Activated CD8-positive, alpha-beta memory T cell treated with anti-CD3 and anti-CD28 coated beads, Interleukin-2, amount 50 U/mL, for 4 hours (primary cell): ENCODE measurements at places on chromosomes 11 and 22.

- DNase-seq, result no peak
These were observed 55.7 kb downstream of the RTL6 start for GRCh38 chr22:44442186-44442815.

GRCh38 chr22:19870153-19871022 is 15.7 kb upstream of the GNB1L start:
- no peak for DNase-seq

DNA sequence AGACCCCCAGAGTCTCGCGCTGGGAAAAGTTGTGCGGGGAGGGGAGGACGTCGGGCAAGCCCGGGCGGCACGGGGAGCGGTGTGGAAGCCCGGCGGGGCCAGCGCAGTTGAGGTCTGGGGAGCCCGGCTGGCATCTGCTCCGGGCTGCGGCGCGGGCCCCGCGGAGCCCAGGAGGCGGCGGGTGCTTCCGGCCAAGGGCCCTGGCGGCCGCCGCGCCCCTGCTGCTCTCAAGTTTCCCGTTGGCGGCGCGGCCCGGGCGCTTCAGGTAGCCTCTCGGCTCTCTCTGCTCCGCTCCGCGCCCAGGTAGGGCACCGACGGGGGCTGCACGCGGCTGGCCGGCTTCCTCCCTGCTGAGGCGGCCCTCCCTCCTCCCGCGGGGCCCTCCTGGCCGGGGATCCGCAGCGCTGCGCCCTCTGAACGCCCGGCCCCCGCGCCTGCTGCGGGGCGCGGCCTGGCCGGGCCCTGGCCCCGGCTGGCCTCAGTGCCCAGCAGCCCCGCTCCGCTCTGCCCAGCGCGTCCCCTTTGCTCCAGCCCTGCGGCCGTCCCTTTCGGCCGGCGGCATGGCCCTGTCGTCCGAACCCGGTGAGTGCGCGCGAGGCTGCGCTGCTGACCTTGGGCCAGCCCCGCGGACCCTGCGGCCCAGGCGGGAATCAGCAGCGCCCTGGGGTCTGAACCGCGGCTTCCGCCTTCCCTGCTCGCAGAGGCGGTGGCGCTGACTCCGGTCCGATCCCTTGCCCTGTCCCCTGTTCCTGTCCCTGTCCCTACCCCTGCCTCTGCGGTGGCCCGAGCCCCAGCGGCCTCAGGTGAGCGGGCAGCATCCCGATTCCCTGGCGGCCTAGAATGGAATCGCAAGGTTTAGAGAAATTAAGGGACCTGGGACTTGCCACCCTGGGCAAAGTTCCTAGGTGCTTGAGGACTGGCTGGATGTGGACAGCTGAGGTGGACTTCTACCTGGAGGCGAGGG is 4.3 kb upstream of the AMPD3 start:
- peak; percentile 54 for DNase-seq

DNA sequence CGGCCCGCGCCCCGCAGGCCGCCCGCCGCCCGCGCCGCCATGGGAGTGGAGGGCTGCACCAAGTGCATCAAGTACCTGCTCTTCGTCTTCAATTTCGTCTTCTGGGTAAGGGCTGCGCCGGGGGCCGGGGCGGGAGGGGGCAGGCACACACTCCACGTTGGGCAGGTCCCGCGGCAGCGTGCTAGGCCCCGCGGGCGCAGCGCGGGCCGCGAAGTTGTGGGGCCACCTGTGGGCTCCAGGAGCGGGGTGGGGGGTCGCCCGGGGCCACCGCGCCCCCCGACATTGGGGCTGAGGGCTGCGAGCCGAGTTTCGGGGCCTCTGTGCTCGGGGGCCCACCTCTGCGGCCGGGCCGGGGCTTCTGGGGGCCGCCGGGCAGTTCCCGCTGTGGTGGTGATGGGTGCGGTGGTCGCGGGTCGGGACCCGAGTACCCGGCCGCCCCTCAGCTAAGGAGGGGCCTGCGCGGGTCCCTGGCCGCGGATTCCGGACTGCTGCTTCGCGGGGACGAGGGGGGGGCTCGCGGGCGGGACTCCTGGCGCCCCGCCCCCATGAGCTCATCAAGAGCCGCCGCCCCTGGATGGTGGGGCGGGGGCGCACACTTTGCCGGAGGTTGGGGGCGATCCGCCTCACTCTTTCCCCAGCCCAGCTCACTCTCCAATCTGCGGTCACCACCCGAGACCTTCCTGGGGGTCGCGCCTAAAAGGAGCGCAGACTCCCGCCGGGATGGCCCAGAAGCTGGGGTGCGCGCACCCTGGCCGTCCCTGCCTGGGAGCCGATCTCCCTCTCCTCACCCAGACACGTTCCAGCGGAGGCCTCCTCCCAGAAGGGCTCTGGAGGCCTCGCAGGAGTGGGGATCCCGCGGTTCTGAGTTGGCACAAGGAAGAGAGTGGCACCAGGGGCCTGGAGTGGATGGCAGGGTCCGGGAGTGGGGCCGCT is 667 bp downstream of the CD81 start:
- peak; percentile 68 for DNase-seq

DNA sequence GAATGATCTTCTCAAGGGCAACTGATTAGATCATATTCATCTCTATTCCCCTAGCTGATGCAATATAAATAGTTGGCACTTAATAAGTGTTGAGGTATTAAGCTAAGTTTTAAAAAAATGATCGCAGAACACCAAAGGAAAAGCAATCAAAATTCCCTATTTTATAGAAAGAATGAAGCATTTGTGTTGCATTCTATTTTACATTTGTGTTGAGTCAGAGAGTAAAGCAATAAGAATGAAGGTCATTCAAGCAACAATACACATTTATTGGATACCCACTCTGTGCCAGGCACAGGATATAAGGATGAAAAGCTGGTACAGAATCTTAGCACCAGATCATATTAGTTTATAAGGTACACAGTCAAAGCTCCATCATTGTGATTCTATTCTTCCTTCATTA is 686.4 kb upstream of the CCDC90B start:
- no peak for DNase-seq

- no peak for DNase-seq
These were observed 471 bp downstream of the ARVCF start for GRCh38 chr22:20015971-20016733.

- DNase-seq, result no peak
These were observed 811.4 kb downstream of the BRD1 start for GRCh38 chr22:49015993-49016908.

- DNase-seq, result no peak
These were observed 68.9 kb downstream of the C22orf31 start for GRCh38 chr22:28992565-28993356.

GRCh38 chr11:118834427-118835028 is 43.6 kb upstream of the DDX6 start:
- DNase-seq, result no peak

DNA sequence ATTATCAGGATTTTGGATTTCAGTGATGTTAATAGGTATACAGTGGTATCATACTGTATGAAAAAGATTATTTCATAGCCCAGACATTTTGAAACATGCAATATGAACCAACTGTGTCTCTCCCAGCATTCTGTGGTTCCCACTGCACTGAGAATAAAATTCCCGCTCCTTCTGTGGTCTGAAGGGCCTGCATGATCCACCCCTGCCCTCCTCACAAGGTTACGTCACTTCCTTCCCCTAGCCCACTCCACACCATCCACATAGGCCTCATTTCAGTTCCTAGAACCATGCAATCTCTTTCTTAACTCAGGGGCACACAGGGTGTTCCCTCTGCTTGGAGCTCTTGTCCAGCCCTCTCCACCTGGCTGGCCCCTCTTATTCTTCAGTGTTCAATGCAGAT is 103.1 kb downstream of the TSPAN18 start:
- no peak for DNase-seq

- peak; percentile 63 for DNase-seq
These were observed 9.7 kb upstream of the NEFH start for GRCh38 chr22:29470159-29470855.

DNA sequence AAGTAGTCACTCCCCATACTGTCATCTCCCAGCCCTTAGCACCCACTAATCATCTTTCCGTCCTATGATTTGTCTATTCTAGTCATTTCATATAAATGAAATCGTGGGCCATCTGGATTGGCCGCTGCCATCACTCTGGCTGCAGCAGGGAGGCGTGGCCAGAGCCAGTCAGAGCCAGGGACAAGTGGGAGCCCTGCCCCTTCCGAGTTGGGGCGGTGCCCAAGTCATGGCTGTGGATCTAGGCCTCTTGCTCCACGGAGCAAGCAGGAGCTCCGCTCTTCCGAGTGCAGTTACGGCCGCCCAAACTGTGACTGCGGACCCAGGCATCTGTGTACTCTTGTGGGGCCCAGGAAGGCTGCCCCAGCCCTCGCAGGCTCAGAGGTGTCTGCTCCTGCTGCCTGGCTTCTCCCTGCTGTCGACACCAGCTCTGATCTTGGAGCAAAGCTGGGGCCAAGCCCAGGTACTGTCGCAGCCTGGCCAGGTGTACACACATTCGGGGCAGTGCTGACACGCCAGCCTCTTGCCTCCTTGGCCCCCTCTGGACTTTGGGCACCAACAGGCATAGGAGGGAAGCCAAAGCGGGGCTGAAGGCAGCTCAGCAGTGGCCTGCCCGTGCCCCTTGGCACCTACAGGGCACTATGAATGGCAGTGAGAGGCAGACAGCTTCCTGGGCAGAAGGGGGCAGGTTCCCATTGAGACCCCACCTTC is 8.4 kb downstream of the MRPL48 start:
- no peak for DNase-seq

GRCh38 chr11:83751041-83751440 is 464.9 kb upstream of the CCDC90B start:
- DNase-seq, result no peak

DNA sequence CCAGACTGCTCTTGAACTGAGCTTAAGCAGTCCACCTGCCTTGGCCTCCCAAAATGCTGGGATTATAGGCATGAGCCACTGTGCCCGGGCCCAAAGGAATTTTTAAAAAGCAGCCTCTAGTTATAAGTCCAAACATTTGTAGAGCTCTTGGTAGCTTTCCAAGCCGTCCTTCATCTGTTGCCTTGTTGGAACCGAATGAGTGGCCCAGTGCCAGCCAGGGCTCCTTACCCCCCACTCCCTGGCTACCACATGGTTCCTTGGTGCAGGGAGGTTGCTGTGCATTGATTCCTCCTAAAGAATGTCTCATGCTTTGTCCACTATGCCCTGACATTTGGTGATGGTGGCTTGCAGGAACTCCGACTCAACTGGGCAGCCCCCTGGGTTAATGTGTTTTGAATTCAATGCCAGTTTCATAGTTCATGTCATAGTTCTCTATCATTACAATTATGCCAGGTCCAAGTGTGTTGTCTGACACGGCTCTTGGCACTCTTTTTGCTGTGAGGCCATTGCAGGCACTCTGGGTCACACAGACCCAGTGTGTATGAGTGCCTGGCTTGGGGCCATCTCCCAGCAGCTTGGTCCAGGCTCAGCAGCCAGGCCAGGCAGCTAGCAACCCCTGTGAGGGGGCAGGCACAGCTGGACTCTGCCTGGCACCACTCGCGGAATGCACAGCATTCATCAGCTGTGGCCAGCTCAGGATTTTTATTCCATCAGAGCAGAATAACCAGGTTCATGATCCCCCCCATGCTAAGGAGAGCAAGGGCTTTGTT is 13.3 kb upstream of the MICALL1 start:
- DNase-seq, result no peak

DNA sequence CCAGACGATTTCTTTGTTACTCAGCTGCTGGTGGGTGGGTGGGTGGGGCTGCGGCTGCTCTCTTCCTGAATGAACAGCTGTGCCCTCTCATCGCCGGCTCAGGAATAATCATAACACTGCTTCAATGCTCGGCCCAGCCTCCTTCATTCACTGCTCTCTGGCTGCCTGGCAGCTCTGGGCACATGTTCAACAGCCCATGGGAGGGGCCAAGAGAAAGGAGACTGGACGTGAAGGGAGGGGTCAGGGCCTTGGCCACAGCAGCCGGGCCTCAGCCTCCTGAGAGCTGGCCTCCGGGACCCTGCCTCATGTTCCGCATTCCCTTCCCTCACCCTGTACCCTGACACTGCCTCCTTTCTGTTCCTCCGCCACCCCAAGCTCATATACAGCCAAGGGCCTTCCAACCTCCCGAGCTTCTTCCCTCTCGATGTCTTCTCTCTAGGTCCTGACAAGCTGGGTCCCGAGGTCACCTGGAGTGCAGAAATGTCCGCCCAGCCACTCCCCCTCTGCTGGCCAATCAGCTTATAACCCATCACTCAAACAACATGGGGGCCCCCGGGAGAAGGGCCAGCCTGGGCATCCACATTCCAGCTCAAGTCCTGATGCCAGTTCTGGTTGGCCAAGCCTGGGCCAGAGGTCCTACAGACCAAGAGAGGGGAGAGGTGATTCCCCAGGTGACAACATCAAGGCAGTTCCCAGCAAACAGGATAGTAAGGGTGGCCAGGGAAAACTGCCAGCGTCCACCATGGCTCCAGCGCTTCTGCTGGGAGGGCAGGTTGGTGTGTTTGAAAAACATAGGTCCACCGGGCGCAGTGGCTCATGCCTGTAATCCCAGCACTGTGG is 3.2 kb upstream of the CSDC2 start:
- DNase-seq, result no peak

GRCh38 chr11:132064987-132065620 is 694.7 kb downstream of the NTM start:
- no peak for DNase-seq

DNA sequence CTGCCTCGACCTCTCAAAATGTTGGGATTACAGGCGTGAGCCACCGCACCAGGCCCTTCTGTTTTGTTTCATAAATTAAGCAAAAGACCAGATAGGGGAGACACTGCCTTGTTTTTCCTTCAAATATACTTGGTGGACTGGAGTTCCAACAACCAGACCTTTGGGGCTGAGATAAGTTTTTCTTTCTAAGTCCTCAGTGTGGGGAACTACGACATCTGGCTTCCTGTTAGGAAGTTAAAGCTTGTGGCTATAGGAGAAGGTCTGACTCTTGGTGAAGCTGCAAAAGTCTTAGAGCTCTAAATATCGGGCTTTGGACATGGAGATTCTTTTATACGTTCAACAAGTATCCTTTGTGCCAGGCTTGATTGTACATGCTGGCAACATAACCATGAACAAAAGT is 64.1 kb upstream of the EED start:
- no peak for DNase-seq

DNA sequence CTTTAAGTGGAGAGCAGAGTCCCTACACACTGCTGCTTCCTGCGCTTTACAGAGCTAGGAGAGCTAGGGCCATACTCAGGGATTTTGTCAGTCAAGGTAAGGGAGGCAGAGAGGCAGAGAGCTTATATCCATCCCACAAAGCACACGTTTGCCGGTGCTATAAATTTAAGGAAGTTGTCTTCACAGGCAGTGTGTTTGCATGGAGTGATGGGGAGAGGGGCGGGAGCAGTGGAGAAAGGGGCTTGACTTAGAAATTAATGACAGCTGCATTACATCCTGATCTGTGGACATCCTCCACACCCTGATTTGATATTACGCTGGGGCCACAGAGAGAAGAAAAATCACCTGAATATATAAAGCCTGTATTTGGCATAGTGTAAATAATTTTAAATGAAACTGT is 84.1 kb downstream of the NTM start:
- DNase-seq, result no peak
